NCI-H2081 (cell line): ENCODE measurements at places on chromosomes 16 and 17.

DNA sequence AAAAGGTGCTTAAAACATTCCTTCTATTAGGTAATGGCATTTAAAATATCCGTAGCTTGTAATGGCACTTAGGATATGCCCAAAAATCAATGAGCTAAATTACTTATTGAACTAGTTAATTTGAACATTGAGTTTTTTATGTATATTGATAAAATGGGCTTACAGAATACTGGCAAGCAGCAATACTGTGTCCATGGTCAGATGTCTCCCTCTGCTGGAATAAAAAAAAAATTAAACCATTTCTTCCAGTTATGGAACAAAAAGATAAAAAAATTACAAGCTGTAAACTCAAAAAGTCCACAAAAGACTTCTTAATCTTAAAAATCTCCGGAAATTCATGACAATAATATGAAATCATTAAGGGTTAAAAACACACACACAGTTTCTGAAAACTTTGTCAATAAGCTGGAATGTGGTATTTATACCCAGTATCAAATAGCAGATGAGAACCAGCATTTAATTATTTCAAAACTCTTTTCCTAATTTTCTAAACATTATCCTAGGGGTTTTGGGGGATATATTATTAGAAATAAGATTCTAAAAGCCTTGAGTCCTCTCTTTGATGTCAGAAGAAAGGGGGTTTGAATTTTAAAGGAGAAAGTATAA, 21.5 kb upstream of the PSMD7 start:
- peak; percentile 28 for DNase-seq

- DNase-seq, result no peak
Measured at GRCh38 chr16:88917146-88917914, 50.9 kb upstream of the PABPN1L start.

GRCh38 chr17:47064684-47065083, 85.6 kb upstream of the RPRML start:
- no peak for DNase-seq

GRCh38 chr16:17776888-17777287, 306.1 kb upstream of the XYLT1 start:
- no peak for DNase-seq

- DNase-seq, result no peak
Measured at GRCh38 chr17:69430488-69430887, 16.0 kb downstream of the MAP2K6 start.

DNA sequence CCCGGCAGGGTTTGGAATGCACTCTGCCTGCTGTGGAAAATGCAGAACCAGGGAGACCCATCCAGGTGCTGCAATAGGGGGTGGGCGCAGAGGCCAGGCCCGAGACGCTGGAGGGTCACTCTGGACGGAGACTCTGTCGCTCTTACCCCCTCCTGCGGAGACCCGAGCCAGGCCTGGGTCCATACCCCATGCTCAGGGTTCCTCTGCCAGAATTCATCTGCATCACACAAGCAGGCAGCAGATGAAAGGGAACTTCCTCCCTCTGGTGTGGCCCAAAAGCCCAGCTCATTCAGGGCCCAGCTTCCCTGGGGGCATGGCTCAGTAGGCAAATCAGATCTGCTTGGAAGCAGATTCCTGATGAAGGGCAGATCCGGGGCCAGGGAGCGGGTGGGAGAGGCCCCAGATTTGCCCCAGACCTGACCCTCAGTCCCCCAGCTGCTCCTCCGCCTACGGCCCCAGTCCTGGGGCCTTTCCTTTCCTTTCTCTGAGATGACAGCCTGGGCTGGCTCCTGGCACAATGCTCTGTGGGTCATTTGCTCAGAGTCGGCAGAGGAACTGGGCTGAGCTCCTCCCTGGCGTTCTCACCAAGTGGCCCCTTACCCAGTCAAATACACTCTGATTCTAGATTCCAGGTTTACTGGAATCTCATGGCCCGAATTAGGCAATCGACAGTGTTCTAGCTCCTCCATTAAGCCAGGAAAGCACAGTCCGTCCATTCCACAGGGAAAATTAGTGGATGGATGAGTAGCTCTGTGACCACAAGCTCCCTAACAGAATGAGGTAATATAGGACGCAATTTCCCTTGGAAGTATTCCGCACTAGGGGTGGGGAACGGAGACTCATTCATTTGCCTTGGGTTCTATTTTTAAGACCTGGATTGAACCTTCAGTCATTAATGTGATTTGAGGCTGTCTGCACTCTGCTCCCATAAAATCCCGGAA, 19.1 kb upstream of the RASD1 start:
- DNase-seq, result no peak

- DNase-seq, result no peak
Measured at GRCh38 chr16:83974475-83974874, 6.4 kb downstream of the NECAB2 start.

DNA sequence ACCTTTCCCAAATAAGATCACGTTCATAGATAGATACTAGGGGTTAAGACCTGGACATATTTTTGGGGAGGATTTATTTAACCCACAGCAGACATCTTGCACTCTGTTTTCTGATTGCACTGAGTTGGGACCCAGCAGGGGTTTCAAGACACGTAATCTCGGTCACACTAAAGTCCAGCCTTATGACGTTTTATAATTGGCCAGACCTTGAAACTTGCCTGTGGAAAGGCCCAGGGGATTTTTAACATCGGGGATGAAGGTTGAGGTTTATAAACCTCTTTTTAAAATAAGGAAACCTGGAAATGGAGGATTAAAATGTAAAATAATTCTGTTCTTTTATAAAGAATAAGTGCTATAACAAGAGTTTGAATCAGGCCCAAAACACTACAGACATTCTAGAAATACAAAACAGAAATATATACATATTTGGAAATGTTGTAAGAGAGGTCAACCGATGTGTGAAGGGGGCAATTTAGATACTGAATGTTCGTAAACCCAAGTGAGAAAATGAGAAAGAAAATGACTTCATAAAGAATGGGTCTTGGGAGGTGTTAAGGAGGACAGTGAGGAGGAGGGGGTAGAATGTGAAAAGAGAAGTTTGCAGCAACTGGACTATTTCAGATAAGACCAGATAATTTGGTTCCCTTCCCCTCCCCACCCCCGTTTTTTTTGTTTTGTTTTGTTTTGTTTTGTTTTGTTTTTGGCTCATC, 61.1 kb upstream of the NOL11 start:
- no peak for DNase-seq

GRCh38 chr16:73032541-73033270, 15.2 kb downstream of the ZFHX3 start:
- peak; percentile 25 for DNase-seq

GRCh38 chr17:19346351-19347255, 15.9 kb downstream of the B9D1 start:
- no peak for DNase-seq

DNA sequence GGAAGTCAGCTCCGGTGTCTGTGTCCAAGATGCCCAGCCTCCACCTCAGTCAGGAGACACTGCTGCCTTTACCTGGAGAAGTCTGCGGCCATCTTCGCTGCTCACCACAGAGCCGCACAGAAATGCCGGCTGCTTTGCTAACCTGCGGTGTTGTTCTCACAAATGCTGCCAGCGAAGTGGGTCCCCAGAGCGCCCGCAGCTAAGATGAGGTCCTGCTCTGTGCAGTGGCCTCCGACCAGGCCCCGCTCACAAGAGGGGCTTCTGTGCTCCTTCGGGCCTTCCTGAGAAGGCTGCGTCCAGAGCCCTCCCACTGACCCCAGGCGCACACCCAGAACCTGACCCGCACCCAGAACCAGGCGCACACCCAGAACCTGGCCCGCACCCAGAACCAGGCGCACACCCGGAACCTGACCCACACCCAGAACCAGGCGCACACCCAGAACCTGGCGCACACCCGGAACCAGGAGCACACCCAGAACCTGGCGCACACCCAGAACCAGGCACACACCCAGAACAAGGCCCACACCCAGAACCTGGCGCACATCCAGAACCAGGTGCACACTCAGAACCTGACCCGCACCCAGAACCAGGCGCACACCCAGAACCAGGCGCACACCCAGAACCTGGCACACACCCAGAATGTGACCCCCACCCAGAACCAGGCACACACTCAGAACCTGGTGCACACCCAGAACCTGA, 51.5 kb upstream of the FASN start:
- DNase-seq, result no peak

- no peak for DNase-seq
Measured at GRCh38 chr17:2373179-2373578, 27.7 kb downstream of the MNT start.

GRCh38 chr16:81616321-81617020, 162.6 kb upstream of the PLCG2 start:
- peak; percentile 12 for DNase-seq

DNA sequence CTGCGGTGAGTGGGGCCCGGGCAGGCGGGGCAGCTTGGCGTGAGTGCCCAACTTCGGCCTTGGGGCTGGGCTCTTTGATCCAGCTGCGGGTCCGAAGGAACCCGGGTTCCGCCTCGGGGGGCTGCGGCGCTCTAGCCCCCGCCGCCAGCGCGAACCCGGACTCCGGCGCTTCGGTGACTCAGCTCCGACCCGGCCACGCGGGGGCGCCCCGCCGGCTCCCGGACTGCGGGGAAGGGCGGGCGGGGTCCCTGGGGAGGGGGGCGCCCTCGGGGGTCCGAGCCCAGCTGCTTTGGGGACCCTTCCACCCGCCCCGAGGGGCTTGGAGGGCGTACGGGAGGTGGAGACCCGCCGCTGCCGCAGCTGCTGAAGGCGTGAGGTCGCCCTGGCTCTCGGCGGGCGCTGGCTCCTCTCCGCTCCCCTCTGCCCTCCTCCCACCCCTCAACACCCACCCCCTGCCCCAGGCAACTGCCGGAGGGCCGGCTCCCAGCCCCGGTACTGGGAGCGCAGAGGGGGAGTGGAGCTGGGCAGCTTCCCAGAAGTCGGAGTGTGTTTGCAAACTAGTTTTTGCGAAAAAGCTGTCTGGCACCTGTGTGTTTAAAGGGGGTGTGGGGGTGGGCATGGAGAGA, 516 bp downstream of the CPNE2 start:
- DNase-seq, result no peak

DNA sequence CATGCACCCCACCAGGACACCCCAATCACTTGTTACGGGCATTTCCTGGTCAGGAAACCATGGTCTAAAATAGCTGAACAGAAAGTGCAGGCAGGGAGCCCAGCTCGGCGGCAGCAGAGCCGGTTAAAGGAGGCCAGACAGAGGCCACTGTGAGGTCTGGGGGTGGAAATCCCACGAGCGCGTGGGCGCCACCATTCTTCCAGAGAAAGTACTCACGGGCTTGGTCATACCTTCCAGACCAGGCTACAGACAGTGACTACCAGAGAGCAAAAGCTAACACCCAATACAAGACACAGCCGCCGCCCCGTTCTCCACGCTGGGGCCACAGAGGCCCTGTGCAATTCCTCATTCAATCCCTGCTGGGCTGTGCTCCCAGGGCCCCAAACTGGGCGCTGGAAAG, 11.9 kb downstream of the CEP131 start:
- DNase-seq, result no peak

DNA sequence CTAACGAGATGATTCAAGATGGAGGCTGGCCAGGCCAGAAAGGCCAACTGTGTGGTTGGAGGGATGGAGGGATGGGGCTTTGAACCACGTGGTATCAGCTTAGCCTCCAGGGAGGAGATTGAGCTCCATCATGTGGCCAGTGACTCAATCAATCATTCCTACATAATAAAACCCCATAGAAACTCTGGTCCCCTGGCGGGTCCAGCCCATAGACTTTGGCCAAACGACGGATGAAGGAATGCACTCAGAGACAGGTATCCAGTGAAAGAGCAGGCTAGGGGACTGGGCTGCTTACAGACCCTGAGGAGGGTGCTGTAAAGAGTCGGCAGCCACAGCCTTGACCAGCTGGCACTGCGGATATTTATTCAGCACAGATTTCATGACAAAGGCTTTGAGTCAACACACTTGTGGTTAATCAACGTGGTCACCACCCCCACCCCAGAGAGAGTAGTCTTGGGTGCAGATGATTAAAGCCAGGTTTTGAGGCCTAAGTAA, 308.7 kb upstream of the TNRC6C start:
- no peak for DNase-seq

GRCh38 chr17:9284884-9285283, 263.6 kb downstream of the NTN1 start:
- DNase-seq, result no peak

- DNase-seq, result no peak
Measured at GRCh38 chr16:86050591-86051367, 151.8 kb downstream of the IRF8 start.

DNA sequence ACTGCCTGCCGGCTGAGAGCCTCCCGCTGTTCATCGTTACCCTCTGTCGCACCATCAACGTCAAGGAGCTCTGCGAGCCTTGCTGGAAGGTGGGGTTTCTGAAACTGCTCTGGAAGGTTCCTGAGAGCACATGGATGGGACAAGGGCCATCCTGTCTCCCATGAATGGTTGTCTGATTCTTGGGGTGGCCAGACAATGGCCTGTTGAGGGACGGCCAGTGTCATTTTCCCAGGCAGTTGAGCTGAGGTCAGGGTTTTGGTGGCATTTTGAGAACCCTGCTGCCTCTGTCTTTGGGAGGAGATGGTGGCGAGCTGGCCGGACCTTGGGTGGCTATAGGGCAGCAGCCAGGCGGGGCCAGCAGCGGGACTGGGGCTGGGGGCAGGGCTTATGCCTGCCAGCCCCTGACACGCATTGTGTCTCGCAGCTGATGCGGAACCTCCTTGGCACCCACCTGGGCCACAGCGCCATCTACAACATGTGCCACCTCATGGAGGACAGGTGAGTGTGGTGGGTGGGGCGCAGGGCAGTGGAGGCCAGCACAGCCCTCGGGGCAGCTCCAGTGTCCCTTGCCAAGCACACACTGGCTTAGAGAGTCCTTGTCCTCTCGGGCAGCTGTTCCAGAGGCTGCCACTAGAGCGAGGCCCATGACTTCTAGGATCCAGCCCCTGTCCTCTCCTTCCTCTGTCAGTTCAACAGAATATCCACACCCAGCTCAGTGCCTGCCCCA, 9.1 kb downstream of the TSC2 start:
- no peak for DNase-seq

DNA sequence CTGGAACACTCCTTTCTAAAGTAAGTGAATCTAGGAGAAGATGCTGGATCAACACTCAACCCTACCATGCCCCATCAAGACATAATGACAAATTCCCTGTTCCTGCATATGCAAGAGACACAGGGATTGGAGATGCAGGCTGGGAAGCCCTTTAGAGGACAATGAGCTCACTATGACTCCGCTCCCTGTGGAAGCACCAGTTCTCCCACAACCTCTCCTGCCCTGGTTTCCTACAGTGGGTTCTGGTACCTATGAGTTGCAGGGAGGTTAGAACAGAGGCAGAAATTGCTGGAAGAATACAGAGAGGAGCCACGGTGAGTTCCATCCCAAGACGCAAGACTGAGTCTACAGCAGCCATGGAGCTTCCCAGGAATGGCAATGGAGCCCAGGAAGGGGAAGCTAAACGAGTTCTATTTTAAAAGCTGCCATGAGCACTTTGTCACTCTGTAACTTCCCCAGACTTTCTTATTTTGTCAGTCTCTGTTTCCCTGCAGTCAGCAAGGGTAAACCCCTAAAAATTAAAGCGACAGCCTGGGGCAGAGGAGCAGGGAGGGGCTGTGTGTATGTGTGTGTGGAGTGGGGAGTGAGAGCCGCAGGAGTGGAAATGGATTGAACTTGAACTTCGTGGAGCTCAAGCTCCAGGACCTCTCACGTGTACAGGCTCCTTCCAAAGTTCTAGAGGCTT, 42.3 kb upstream of the PIK3R6 start:
- no peak for DNase-seq

GRCh38 chr17:80868022-80868609, 123.5 kb upstream of the CHMP6 start:
- no peak for DNase-seq

- DNase-seq, result no peak
Measured at GRCh38 chr16:3554351-3554928, 22.8 kb downstream of the NLRC3 start.
